Kasumi-1 (cell line): ENCODE measurements at places on chromosomes 5 and 9.

DNA sequence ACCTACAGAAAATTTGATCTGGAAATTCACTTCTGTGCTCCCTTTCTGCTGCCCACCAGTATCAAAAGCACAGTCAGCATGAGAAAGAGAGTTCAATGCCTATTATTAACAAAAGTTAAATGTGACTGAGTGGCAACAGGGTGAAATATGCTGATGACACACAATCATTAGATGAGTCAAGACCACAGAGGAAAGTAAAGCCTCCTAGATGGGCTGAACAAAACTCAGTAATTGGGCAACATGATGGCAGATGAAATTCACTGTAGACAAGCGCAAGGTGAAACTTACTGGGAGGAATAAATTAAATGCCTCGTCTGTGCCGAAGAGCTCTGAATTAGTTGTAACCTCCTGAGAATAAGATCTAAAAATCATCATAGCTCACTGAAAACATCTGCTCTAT is 752.8 kb downstream of the IRX1 start:
- no peak for DNase-seq

DNA sequence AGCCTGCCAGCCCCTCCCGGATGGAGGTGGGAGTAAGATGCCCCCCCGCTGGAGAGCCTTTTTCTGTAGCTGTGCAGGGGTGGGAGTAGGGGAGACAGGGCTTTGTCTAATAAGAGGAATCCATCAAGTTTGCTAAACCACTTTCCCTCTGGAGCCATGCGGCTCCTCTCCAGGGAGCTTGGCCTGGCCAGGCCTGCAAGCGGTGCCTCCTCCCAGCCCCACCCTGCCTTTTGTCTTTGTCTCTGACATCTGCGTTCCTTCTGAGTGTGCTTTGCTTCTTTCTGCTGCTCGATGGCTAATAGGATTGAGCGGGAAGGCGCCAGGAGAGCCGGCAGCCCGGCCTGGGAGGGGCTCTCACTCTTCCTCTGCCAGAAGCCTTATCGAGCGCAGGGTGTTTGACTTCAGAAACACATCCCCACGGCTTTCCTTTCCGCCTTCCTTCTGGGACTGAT is 26.7 kb upstream of the FCN1 start:
- no peak for DNase-seq

- no peak for DNase-seq
Measured at GRCh38 chr5:58105836-58106235, 354.1 kb downstream of the PLK2 start.

DNA sequence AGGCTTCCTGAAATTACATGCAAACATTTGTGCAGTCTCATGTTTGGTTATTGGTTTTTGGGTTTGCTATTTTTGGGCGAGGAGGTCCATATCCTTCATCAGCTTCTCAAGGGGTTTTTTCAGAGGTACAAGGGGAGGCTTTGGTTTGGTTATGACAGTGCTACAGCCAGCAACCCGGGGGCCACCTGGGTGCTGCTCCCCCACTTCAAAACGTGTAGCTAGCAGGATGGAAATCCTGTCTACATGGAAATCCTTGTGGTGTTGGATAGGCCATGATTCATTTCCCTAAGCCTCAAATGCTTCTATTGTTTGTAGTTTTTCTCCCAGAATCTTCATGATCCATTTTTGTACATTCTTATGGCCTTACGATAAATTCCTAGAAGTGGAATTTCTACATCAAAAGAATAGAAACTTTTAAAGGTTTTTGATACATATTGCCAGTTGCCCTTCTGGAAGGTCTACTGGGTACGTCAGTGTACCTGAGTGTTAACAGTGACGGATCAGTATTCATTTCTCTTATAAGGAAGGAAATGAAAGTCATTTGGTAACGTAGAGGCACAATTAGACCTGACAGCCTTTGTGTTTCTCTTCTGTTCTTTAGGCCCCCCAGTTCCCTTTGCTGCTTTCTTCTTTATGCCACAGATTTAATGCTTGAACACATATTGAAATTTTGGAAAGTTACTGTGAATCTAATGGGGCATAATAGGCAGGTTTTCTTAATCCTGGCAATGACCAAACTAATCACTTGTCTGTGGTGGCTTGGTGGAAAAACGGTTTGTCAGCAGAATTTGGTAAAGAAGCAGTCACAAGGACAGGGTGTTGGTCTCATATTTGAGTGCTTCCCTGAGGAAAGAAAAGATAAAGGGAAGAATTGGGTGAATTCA is 69.7 kb upstream of the ABL1 start:
- DNase-seq = no peak

- DNase-seq = no peak
Measured at GRCh38 chr5:108801301-108801700, 53.6 kb downstream of the FER start.

DNA sequence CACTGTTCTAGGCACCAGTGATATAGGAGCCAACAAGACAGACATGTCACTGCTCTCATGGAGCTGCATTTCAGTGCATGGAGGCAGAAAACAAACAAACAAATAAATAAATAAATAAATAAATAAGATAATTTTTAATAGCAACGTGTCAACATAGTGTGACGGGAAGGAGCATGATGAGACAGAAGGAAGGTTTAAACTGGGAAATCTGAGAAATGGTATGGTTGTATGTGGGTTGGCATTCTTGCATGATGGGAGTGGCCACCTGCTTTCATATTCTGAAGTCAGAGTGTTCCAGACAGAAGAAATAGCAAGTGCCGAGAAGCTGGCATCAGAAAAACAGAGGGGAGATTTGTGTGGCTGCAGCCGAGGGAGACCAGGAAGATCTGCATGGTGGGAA is at the start of gene PCA3:
PCA3 (plus strand) TSS at position 301 of the 400 bp plus-strand sequence.
- no peak for DNase-seq

DNA sequence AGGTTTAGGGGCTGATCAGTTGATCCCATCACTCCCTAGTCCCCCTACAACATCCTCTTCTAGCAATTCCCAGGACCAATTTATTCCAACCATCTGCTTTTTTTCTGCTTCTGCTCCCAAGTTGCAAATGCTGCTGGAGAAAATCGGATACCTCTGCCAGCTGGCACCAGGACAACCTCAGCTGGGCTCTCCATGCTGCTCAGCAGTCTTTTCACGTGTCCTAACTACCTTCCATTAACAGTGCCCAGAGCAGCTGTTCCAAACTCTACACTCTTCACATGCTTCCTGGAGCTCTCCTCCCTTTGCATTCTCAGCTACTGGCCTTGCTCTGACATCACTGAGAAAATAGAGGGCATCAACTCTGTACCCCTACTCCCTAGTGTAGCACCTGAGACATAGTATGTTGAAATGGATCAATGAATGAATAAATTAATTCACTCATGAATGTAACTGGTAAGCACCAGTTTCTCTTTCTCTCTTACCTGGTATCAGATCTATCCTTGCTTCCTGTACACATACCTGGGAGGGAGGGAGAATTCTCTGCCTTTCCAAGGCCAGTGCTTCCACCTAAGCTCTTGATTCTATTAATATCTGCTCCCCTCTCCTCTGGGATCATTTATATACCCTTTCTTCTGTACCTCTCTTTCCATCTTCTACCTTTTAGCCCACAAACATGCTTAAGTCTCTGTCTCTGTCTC is 191.0 kb downstream of the RAB3C start:
- DNase-seq = no peak

GRCh38 chr9:113306566-113306965 is 3.4 kb upstream of the RNF183 start:
- no peak for DNase-seq

- DNase-seq = no peak
Measured at GRCh38 chr5:155290937-155291336, 277.4 kb downstream of the KIF4B start.
